ENCODE measurements at places on chromosomes 11 and 22. TPM values are rescaled to one million over a fixed set of nuclear protein-coding genes. Genes with fewer than 3 reads are reported as not detected.

- no peaks in the 10 kb centered on the region for H3K27me3 ChIP-seq
- no peak overlapping the region for H3K27ac ChIP-seq
- no peak for DNase-seq
- no peak overlapping the region for H3K4me3 ChIP-seq
- H3K36me3 ChIP-seq, result no peaks in the 10 kb centered on the region
Observed at GRCh38 chr22:43313244-43313889, 29.8 kb downstream of the SCUBE1 start.

DNA sequence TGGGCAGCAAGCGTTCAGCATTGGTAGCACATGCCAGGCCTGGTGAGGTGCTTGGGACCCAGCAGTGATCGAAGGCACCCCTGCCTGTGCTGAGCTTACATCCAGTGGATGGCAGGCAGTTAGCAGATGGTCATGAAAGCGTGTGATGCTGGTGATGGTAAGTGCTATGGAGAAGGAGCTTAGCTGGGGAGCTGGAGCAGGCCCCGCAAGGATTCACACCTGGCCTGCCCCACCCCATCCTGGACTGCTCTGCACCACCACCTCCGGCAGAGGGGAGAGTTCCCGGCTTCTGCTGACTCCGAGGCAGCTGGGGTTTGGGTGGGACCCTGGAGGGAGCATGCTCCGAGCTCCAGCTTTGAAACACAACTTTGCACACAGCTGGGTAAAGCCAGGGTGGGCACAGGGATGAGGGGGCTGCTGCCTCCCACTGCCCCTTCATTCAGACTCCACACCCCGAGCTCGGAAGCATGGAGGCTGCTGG lies 16.2 kb downstream of the MPPED1 start:
- H3K36me3 ChIP-seq, result no peaks in the 10 kb centered on the region
- no peak overlapping the region for H3K27ac ChIP-seq
- no peaks in the 10 kb centered on the region for H3K27me3 ChIP-seq
- H3K4me3 ChIP-seq, result no peak overlapping the region
- DNase-seq, result no peak

- H3K36me3 ChIP-seq, result no peaks in the 10 kb centered on the region
- no peak overlapping the region for H3K27ac ChIP-seq
- DNase-seq, result no peak
- H3K4me3 ChIP-seq, result no peak overlapping the region
- peaks cover 4% of the 10 kb centered on the region for H3K4me1 ChIP-seq
- no peaks in the 10 kb centered on the region for H3K27me3 ChIP-seq
Observed at GRCh38 chr11:79092791-79093353, 348.0 kb downstream of the TENM4 start.

DNA sequence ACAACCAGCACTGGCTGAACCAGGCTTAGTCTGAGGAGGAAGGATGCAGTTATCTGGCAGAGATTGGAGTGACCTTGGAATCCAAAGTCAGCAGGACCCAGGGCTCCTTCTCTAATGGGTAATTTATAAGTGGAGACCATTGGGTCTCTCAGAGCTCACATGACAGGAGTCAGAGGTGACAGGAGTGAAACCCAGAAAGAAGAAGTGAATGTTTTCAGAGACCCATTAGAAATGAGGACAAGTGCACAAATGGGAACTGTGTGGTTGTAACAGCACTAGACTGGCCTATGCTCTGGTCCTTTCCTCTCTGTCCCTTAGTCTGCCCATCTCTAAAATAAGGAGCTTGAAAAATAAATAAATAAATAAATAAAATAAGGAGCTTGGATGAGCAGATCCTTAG lies 107.4 kb downstream of the SERGEF start:
- no peak overlapping the region for H3K27ac ChIP-seq
- H3K36me3 ChIP-seq, result no peaks in the 10 kb centered on the region
- peaks cover 14% of the 10 kb centered on the region for H3K4me1 ChIP-seq
- H3K27me3 ChIP-seq, result no peaks in the 10 kb centered on the region
- no peak for DNase-seq
- H3K4me3 ChIP-seq, result no peak overlapping the region

DNA sequence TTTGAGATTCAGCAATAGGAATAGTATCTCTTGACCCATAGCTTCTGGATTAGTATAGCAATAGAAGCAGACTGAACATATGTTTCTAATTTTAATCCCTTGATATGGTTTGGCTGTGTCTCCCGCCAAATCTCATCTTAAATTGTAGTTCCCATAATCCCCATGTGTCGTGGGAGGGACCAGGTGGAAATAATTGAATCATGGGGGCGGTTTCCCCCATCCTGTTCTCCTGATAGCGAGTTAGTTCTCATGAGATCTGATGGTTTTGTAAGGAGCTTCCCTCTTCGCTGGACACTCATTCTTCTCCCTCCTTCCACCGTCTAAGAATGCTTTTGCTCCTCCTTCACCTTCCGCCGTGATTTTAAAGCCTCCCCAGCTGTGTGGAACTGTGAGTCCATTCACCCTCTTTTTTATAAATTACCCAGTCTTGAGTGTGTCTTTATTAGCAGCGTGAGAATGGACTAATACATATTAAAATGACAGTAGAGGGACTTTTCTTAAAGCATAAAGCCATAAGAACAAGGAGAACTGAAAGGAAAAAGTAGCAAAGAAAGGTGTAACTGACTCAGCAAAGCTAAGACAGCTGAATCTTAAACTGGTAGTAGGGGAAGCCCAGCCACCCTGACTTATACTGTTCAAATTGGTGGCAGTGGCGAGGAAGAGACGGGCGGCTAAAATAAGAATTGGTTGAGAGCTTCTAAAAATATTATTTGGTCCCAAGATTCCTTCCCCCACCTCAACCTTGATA lies 20.3 kb upstream of the SLN start:
- no peak overlapping the region for H3K4me3 ChIP-seq
- no peak overlapping the region for H3K27ac ChIP-seq

Gene PGR
- total RNA-seq, result 0.04 TPM

Gene PLAAT2
- not detected for total RNA-seq

Gene EIF3F
- total RNA-seq, result 555 TPM

Gene CECR2
- 106 TPM for total RNA-seq
